ENCODE measurements at places on chromosomes 12 and 14. TPM values are rescaled to one million over a fixed set of nuclear protein-coding genes. Genes with fewer than 3 reads are reported as not detected.

Gene OVCH1
- not detected for total RNA-seq

DNA sequence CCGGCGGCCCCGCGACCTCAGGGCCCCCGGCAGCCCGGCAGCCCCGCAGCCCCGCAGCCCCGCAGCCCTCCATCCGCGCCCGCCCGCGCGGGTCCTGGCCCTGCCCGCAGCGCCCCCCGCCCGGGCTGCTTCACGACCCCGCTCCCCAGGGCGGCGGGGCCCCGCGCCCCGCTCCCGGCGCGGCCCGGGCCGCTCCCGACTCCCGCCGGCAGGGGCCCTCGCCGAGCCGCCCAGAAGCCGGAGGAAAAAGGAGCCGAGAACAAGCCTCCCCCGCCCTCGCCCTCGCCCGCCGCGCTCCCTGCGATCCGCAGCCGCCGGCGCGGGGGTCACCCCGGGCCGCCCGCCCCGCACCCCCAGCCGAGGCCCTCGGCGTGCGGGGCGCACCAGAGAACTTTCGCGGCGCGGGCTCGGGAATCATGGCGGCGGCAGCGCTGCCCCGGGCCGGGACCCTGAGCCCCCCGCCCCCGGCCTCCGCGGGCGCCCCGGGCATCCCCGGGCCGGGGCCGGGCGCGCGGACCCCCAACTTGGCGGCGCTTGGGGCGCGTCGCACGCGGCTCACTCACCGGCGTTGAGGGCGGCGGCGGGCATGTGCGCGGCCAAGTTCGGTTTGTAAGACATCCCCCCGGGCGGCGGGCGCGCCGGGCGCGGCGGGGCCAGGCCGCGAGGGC, 521 bp downstream of the CDK2AP1 start:
- peak; percentile 77 for DNase-seq

Gene RGS6
- not detected for total RNA-seq

Gene CLEC4C
- total RNA-seq = not detected

Gene NTS
- 6.1 TPM for total RNA-seq

GRCh38 chr14:84446250-84446649, 1083.7 kb upstream of the FLRT2 start:
- DNase-seq = no peak

Gene AQP2
- not detected for total RNA-seq

DNA sequence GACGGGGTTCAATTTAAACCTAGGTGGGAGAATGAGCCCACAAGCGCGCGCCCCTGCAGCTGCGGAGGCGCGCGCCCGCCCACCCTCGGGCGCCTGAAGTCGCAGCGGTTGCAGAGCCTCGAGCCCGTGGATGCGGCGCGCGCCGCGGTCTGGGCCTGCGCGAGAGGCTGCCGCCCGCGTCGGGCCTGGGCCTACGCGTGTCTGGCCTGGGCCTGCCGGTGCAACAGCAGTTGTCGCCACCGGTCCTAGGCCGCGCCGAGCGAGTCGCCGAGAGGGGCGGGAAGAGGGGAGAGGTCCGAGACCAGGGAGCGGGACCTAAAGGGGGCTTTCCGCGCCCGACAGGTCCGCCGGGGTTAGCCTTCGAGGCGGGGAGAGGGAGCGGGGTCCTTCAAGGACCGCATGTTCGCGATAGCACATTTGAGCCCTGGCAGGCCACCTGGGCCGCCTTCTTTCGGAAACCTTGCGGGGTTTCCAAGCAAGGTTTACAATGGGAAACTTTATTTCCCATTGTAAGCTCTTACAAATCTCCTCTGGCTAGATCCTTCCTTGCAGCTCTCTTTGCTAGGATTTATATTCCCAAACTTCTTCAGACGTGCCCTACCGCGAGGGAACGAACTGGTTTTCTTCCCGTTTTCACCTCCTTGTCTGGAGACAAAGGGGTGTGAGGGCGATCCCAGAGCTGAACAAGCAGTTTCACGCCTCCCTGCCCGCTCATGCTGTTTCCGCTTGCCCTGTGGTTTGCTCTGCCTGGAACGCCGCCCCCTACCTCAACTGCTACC, 6.8 kb downstream of the SIX6 start:
- no peak for DNase-seq

DNA sequence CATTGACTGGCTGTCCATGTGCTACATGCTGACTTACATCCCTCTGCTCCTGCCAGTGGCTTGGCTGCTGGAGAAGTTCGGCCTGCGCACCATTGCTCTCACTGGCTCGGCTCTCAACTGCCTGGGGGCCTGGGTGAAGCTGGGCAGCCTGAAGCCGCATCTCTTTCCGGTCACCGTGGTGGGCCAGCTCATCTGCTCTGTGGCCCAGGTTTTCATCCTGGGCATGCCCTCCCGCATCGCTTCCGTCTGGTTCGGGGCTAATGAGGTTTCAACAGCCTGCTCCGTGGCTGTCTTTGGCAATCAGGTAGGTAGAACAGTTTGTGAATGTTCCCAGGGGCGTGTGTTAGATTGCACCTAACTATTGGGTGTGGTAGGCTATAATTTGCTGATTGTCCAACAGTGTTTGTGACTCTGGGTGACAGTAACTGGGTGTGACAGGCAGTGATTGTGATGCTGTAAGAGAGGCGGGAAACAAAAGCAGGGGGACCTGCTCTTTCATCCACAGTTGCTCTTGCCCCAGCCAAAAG, 981 bp downstream of the FLVCR2 start:
- peak; percentile 45 for DNase-seq

All from dermis blood vessel endothelial cell (primary cell).